ENCODE measurements at places on chromosomes 7 and 10. TPM values are rescaled to one million over a fixed set of nuclear protein-coding genes. Genes with fewer than 3 reads are reported as not detected.

GRCh38 chr10:81873231-81873931, 1.6 kb upstream of the NRG3 start:
- DNase-seq = no peak

- DNase-seq = no peak
Measured at GRCh38 chr7:94332571-94332970, 62.1 kb upstream of the COL1A2 start.

- DNase-seq = peak; percentile 90
Measured at GRCh38 chr7:101153969-101154692, at the start of gene AP1S1. Gene AP1S1 (plus strand): TSS chr7:101154476. CDS start chr7:101154515, 39 bp downstream.

The SPDYE2 gene
- polyA plus RNA-seq = 10.5 TPM
